ENCODE measurements at places on chromosomes 5 and 9.

DNA sequence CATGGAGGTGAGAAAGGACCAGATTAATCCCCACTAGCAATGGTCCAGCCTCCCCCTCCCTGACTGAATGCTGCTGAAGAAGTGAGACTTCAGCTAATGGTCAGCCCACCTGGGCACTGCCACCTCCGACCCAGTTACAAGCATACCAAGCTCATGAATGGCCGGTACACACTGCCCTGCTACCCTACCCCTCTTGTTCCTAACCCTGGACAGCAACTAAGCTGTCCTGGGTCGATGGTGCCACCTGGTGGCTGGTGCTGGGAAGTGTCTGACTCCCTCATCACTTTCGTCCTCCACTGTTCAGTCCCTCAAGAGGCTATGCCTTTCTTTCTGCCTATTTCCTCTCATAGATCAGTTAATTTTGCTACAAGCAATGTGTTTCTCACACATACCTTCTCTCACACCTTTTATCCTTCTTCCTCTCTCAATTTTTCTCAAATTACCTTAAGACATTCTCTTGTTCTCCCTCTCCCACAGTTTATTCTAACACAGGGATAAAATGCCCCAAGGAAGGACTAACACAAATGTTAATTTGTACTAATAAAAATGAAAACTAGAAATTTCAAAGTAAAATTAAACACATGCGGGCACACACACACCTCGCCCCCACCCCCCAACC lies 42.4 kb downstream of the PAX5 start:
- no peak for DNase-seq

DNA sequence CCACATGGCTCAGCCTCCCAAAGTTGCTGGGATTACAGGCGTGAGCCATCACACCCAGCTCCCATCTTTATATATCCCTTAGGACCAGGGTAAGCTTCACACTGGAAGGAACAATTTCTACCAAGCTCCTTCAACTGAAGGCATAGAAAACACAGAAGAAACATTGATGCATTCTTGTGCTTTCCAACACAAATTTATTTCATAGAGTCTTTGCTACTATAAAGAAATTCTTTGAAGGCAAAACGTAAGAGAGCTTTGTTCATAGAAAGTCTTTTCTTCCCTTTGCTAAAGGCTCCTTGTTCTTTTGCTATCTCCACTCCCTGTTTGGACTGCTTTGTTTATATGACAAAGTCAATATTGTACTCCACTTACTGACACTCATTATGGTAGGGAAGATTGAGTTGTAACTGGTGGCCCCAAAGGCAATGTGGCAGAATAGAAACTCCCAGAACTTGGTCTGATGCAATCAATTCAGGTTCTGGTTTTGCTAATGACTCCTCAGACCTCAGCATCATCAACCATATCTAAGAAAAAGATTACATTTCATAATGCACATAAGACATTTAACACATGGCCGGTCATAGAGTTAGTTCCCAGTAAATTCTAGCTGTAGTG lies 97.4 kb upstream of the CLINT1 start:
- no peak for DNase-seq

DNA sequence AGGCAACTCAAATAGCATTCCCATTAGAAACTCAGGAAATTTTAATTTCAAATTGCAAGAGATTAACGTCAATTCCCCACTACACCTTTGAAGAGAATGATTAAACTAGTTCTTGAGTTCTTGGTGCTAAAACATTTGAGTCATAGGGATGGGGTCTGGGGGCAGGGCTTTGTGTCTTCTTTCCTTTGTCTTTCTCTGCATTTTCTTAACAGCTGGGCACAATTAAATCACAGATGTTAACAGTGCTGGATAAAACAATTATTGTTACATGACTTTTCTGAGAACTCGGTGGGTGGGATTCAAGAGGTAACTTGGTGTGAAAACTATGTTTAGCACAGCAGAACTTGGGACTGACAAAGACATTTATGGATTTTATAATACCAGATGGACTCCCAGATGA lies 351.9 kb upstream of the TNC start:
- no peak for DNase-seq

GRCh38 chr5:37847978-37848425 lies 8.2 kb upstream of the GDNF start:
- no peak for DNase-seq

DNA sequence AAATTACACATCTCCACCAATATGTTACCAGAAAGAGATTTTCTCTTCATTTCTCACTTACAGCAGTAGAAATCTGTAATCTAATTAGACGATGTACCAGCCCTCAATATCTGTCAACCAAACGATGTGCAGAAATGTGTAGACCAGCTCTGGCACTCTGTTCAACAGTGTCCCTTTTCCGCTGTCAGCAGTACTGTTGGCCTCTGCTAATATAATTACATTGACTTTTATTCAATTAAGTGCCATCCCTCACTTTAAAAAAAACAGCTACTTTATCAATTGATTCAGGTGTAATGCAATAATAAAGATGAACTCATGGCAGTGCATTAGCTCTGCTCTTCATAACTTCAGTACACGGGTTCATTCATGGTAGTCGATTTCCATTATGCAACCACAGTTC lies 448.4 kb downstream of the BNC2 start:
- no peak for DNase-seq

GRCh38 chr5:24073107-24073506 lies 565.7 kb downstream of the PRDM9 start:
- no peak for DNase-seq

- DNase-seq, result no peak
These were observed 175.0 kb downstream of the GNAQ start for GRCh38 chr9:77856615-77857014.

- no peak for DNase-seq
These were observed 172.0 kb downstream of the GDNF start for GRCh38 chr5:37667846-37668245.

DNA sequence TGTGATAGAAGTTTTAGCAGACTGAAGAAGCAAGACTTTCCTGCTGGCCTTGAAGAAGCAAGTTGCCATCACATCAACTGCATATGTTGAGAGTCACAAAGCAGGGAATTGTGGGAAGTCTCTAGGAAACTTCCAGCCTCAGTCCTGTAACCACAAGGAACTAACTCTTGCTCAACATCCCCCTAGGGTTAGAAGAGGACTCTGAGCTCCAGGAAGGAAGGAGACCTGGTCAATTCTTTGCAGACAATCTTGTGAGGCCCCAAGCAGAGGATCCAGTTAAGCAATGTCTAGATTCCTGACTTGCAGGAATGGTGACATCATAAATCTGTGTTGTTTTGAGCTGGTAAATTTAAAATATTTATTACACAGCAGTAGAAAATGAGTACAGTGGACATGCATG lies 18.6 kb upstream of the ZNF366 start:
- DNase-seq, result no peak
